Osteocyte (in vitro differentiated cells): ENCODE measurements at places on chromosomes 16 and 17. TPM values are rescaled to one million over a fixed set of nuclear protein-coding genes. Genes with fewer than 3 reads are reported as not detected.

The APOBR gene
- 0.16 TPM in 1 of 2 replicates, not detected in the other for total RNA-seq

The RAB11FIP3 gene
- total RNA-seq = 60.2 and 65.2 TPM in 2 replicates

The UBN1 gene
- 50.3 and 50.8 TPM in 2 replicates for total RNA-seq

The ABCA6 gene
- 1.2 and 1.7 TPM in 2 replicates for total RNA-seq

The FAM20A gene
- not detected in 2 replicates for total RNA-seq

The CSF3 gene
- not detected in 2 replicates for total RNA-seq

The SDR42E2 gene
- 0.13 TPM in 1 of 2 replicates, not detected in the other for total RNA-seq

The AGRP gene
- total RNA-seq = not detected in 2 replicates

The PRSS21 gene
- not detected in 2 replicates for total RNA-seq

The CD7 gene
- total RNA-seq = 1.0 TPM in 2 replicates

The PDE6G gene
- total RNA-seq = 0.83 and 0.84 TPM in 2 replicates

- DNase-seq = no peak
Measured at GRCh38 chr16:89048871-89049422, 44.7 kb upstream of the ACSF3 start.

DNA sequence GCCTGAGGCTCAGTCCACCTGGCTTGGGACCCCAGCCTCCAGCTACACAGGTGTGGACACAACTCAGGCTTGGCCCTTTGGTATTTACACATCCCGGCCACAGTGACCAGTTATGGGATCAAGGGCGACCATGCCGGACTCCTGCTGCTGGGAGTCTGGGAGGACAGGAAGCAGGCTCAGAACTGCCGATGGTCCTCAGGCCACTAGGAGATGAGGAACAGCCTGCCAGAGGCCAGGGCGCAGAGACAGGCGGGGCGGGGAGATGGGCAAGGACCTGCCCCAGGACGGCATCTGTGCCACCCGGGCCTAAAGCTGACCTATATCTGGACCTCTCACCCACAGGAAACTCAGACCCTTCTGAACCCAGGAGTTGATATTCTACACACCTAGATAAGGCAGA, 12.5 kb downstream of the NXN start:
- no peak for DNase-seq

GRCh38 chr17:43834106-43834505, 1.2 kb upstream of the MPP3 start:
- DNase-seq = no peak

DNA sequence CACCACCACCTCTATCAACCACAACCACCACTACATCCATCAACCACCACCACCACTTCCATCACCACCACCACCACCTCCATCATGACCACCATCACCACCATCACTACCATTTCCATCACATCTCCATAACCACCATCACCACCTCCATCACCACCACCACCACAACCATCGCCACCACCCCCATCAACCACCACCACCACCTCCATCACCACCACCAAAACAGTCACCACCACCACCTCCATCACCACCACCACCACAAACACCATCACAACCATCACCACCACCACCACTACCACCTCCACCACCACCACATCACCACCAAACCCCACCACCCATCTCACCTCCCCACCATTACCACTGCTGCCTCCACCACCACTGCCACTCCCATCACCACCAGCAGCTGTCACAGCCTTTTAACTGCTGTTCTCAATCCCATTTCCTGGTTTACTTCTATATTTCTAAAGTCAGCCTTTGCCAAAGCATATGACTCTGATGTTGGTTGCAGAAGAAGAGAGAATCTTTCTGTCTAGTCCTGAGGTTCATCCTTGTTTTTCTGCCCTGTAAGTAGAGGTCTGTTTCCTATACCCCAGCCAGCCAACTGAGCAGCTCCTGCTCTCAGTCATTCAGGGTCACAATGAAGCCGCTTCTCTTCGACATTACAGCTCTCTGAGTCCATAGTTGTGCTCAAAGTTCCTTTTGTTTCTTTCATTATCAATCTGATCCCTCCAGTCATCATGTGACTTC, 14.0 kb downstream of the MARCHF10 start:
- DNase-seq = no peak

DNA sequence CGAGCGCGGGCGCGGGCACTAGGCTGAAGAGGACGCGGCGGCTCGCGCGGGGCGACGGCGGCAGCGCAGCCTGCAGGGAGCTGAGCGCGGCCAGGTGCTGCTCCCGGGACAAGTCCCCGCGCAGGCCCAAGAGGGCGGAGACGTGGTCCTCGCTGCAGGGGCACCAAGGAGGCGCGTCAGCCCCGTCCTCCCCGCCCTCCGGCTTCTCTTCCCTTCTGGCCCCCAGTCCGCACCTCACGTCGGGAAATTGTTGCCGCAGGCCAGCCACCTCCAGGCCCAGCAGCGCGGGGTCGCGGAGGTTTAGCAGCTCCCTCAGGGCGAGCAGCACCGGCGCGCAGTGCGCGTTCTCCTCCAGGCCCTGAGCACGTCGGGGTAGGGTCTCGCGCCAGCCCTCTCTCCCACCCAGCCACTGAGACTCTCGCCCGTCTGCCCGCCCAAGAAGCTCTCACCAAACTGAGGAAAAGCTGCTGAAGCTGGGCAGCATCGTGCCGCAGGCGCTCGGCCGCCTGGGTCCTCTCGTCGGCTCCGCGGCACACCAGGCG, 761 bp upstream of the MATCAP1 start:
- DNase-seq = no peak

DNA sequence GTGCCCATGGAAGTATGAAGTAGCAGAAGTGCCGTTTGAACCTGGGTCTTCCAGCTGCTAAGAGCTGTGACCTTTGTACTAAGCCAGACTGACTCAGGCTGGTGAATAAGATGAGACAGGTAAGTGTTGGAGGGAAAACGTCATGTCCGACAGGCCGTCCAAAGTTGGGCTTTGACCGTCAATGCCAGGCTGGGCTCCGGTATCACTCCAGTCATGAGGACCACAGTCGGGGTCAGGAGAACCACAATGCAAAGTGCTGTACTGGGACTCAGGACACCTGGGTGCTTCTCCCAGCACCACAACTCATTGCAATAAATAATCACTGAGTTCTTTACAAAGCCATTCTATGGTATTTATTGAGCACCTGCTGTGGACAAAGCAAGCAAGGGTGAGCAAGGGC, 268.6 kb downstream of the HAPSTR1 start:
- DNase-seq = peak; percentile 65

GRCh38 chr16:28163699-28164098, 48.1 kb downstream of the XPO6 start:
- DNase-seq = no peak

DNA sequence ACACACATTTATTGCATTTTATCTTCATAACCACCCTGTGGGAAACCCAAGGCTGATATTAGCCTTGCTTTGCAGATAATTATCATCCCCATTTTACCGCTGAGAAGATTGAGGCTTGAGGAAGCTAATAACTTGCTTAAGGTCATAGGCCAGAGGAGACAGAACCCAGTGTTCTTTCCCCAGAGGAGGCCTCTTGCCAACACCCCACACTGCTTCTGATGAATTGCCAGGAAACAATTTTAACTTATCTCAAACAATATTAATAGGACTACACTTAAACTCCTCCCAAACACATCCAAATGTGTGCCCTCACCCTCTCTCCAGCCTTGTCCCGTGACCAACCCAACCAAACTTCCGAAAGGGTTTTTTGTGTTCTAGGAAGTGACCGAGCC, 2.1 kb upstream of the SPG7 start:
- no peak for DNase-seq

DNA sequence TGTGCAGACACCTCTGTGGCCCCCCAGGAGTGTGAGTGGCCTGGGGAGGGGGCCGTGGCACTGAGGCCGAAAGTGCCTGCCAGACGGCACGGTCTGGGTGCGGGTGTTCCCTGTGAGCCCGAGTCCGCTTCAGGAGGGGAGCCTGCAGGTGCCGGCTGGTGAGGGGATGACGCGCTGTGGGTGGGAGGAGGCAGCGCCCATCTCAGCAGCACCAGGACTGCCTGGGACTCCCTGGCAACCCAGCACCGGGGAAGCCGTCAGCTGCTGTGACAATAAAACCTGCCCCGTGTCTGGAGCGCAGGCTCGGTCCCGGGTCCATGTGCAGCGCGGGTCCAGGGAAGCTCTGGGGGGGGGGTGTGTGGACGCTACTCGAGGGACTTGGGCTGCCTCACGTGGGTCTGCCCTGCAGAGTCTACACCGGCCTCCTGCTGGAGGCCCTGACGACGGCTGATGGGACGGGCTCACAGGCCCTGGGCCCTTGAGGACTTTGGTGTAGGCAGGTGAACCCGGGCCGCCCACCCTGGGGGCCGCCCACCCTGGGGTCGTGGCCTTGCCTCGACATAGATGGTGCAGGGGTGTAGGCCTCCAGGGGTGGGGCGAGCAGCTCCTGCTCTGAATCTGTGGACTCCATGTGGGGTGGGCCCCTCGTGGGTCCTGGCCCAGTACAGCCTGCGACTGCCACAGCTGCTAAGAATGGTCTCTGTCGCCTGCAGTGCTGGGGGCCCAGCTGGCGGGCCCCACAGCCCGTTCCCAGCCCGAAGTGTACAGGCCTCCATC, 5.9 kb upstream of the RAB40C start:
- DNase-seq = no peak

GRCh38 chr16:30372725-30373124, 1.9 kb upstream of the MYL11 start:
- no peak for DNase-seq

GRCh38 chr17:57703273-57703672, 41.8 kb downstream of the CCDC182 start:
- no peak for DNase-seq

DNA sequence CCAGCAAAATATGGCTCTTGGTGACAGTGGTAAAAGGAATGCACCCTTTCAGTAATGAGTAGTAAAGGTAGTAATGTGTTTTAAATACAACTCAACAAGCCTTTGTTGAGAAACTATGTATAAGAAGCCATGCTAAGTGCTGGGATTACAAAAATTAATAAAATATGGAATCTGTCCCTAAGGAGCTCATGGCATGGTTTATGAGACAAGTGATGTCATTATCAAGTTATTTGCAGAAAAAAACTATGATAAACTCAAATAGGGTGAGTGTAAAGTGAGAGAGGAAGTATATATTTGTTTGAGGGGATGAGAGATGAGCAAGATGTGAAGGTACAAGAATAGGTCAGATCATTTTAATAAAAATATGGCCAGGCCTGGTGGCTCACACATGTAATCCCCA, 76.9 kb downstream of the NF1 start:
- no peak for DNase-seq

GRCh38 chr17:58329810-58330537, 1.4 kb upstream of the TSPOAP1 start:
- DNase-seq = no peak

DNA sequence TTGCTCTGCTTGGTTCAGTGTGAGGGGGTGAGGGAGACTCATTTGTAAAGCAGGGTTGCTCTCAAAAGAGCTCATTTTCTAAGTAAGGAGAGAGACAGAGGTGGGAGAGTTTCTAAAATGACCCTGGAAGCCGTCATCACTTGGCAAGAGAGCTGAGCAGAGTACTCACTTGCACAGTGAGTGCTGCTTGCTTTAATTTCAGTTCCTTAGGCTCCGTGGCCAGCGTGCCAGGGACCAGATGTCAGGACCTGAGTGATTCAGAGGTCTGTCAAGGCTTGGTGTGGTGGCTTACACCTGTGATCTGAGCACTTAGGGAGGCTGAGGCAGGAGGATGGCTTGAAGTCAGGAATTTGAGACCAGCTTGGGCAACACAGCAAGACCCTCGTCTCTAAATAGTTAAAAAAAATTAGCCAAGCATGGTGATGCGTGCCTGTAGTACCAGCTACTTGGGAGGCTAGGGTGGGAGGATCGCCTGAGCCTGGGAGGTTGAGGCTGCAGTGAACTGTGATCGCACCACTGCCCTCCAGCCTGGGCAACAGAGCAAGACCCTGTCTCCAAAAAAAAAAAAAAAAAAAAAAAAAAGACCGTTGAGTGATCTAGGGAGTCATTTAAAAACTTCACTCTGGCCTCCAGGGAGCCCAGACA, 10.7 kb downstream of the ZNF205 start:
- no peak for DNase-seq

GRCh38 chr16:7167626-7168025, 165.0 kb upstream of the RBFOX1 start:
- DNase-seq = no peak

DNA sequence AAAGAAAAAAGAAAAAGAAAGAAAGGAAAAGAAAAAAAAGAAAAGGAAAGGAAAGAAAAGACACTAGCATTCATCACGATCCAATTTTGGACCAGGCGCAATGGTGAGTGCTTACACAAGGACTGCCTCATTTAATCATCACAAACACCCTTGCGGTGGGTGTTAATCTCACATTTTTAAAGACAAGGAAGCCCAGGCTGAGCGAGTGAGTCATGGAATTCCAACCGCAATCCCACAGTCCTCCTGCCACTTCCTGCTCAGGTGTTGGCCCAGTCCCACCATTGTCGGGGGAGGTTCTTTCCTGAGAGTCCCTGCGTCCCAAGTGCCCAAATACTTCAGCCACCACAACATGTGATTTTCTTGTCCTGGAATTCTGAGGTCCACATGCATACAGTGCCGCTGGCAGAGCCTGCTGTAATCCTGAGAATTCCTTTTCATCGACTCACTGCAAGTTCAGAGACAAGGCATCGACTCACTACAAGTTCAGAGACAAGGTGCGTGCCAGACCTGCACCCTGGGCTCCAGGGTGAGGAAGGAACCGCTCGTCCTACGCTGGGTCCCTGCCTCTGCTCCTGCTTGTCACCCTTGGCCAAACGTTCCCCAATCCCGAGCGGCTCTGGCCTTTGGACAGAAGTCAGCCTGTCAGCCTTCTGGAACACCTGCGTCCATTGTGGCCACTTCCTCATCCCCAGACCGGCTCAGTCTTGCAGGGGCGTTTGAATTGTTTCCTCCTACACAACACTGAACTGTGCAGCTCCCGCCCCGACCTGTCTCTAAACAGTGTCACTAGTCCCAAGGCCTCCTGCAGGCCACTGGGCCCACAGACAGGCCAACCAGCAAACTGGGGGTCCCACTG, 5.8 kb downstream of the ZG16B start:
- no peak for DNase-seq

GRCh38 chr17:17623904-17624303, 32.4 kb upstream of the PEMT start:
- DNase-seq = no peak

DNA sequence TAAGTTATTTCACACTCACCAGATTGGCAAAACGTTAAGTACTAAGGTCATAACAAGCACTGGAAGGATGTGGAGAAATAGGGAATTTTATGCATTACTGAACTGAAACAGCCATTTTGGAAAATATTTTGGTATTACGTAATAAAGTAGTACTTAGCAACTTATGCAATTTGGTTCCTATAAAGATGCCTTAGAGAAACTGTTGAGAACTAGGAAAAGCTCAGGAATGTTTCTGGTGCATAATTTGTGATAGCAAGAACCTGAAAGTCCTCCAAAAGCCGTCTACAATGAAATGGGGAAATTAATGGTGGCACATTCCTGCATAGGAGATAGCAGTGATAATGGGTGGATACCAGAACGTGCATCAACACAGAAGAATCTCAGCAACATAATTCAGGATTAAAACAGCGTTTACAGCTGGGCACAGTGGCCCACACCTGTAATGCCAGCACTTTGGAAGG, 472.5 kb downstream of the WWOX start:
- no peak for DNase-seq

DNA sequence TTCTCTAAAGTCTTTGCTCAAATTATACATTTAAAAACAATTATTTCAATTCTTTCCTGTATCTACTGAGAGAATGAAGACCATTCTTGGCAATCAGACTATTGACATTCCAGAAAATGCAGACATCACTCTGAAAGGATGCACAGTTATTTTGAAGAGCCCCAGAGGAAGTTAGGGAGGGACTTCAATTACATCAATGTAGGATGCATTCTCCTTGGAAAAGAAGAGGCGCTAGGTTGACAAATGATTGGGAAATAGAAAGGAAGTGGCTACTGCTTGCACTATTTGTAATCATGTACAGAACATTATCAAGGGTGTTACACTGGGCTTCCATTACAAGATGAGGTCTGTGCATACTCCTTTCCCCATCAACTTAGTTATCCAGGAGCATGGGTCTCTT, 74.3 kb downstream of the SSH2 start:
- DNase-seq = no peak
